ENCODE measurements at places on chromosomes 4 and X.

- DNase-seq = no peak
Measured at GRCh38 chr4:94458682-94459081, 6.9 kb downstream of the PDLIM5 start.

DNA sequence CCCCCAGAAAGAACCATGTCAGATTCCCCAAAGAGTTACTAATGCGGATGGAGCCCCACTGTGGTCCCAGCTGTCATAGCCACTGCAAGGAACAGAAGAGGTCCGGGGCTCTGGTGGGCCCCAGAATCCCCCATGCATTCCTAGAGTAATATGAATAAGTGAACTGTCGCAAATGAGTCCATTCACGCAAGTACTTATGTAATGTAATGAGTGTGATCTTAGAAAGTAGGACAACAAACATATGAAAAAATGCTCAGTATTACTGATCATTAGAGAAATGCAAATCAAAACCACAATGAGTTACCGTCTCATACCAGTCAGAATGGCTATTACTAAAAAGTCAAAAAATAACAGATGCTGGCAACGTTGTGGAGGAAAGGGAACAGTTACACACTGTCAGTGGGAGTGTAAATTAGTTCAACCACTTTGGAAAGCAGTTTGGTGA, 141.5 kb upstream of the RBPJ start:
- no peak for DNase-seq

GRCh38 chr4:63361628-63362027, 1047.6 kb downstream of the TECRL start:
- DNase-seq = no peak

DNA sequence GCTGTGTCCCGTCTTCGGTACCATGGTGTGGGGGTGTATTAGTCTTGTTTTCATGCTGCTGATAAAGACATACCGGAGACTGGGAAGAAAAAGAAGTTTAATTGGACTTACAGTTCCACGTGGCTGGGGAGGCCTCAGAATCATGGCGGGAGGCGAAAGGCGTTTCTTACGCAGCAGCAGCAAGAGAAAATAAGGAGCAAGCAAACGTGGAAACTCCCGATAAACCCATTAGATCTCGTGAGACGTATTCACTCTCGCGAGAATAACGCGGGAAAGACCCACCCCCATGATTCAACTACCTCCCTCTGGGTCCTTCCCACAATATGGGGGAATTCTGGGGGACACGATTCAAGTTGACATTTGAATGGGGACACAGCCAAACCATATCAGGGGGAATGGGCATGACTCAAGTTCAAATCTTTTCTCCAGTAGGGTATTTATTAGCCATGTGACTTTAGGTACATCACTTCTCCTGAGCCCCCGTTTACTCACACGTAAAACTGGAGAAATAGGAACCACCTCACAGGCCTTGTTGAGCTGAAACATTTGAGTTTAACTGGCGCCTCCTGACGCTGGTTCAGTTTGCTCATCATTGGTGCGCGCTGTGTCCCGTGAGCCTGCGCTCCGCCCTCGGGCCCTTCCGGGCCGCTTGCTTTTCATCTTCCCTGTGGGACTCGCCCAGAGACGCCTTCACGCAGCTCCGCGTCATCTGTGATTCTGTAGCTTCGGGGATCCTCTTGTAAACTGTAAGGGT, 35.5 kb upstream of the FAT1 start:
- no peak for DNase-seq

DNA sequence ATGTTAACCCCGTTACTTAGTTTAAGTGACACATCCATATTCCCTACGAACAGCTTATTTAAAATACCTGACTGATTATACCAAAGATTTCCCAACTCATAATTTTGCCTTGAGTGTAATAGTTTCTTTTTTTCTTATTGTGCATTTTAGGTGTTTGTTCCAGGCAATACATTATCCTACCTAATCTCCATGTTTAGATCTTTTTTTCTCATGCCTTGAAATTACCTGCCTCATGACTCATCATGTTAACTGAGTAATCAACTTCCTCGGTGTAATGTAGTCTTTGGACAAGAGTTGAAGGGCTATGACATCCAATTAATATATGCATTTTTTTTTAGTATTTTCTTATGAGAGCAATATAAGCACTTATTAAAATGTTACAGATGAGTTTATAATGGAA, 228.7 kb upstream of the ANKRD50 start:
- no peak for DNase-seq

- DNase-seq = no peak
Measured at GRCh38 chr4:35461931-35462659, 782.2 kb downstream of the ARAP2 start.

DNA sequence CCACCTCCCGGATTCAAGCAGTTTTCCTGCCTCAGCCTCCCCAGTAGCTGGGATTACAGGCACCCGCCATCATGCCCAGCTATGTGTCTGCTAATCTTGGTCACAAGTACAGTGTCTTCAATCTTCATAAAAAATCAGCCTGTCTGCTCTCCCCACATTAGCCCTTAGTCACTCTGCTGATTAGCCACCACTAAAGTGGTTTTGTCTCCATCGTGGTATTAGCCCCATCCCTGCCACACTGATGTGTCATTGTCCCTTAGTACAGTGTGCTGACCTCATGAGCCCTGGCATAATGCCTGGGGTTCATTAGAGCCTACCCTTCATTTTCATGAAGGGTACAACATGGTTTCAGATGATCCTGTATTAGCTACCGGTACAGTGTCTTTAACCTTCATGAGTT, 49.9 kb downstream of the ZNF157 start:
- no peak for DNase-seq

DNA sequence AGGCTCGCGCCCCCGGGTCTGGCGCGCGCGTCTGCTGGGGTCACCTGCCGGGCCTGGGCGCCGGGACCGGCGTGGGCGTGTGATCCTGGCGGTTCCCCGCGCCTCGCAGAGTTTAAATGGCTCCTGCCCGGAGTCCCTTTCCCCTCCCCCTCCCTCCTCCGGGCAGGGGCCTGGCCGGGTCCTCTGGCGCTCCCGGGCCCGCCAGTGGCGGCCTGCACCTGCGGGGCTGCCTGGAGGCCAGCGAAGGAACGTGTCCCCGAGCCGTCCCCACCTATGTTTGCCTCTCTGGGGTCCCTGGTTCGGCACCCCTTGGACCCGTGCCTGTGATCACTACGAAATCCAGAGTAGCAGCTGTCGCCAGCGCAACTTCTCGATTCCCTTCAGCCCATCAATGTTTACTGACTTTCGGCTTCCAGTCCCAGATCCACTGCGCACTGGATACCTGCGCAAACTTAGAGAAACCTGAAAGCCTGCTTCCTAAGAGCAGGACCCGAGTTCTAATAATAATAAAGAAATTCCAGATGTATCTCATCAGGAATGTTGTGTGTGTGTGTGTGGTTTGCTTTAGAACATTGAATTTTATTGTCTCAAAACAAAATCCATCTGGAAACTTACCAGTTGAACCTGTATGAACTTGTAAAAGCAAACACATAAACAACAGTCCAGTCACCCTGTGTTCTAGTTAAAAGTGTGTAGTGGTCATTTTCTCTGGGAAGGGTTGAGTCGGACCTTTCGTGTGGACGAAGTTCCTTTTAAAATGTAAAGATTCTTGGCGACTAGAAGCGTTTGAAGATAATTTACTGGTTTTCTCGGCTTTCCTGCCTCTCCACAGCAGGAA, 788 bp downstream of the SHROOM2 start:
- no peak for DNase-seq

- DNase-seq = no peak
Measured at GRCh38 chr4:37682701-37683401, 3.3 kb downstream of the RELL1 start.

DNA sequence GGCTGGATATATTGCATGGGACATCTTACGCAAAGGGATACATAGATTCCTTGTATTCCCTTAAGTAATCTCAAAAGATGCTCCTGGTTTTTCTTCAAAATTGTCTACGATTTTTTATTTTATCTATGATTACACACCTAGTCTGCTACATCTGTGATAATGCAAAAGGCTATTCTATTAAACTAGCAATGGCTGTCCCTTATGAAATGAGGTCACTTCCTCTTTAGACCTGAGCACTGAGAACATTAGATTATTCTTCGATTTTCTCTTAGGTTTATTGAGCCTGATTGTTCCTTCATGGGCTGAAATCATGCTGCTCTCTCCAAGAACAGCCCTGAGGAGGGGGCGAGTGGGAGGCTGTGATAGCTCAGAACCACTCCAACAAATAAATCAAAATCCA, 126.8 kb upstream of the ENPP6 start:
- no peak for DNase-seq

DNA sequence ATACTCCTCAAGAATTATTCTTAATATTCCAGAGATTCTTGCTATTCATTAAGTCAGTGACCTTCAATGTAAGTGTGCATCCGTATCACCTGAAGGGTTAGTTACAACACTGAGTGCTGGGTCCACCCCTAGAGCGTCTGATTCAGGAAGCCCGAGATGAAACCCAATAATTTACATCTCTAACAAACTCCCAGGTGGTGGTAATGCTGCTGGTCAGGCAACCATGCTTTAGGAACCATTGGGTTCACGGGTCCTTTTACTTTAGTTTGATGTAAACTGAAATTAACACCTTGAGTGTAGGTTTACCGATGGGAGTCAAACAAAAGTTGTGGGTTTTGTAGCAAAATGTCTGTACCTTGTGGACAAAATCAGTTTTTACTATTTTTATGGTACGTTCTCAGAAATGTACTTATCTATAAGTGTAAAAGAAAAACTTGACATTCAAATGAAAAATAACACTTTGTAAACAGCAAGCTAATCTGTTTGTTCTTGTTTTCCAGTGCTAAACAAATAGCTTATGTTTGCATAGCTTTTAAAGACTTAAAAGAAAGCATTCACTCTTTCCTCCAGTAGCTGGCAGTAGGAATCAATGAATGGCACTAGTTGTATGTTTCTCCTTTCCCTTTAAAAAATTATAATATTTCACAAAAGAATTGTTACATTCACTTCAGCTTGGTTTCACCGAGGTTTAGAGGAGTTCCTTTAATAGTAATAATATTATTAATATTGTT, 32.7 kb downstream of the ACE2 start:
- DNase-seq = no peak

GRCh38 chrX:115060013-115060412, 42.6 kb upstream of the IL13RA2 start:
- no peak for DNase-seq

DNA sequence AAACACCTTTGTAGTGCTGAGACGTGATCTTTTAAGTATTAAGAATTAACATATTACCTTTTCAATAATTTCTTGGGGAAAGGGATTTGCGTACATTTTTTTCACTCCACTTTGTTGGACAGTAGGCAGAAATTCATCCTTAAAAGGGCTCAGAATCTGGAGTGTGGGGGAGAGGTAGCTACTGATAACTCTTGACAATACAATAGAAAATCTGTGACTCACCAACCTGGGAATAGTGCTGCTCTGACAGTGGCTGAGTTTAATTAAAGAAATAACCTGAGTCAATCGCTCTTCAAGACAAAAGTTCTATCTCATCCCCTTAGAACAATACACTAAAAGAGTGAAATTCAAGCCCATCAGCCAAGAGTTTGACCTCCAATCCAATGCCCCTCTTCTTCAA, 60.2 kb downstream of the SLC9A7 start:
- DNase-seq = no peak

- no peak for DNase-seq
Measured at GRCh38 chr4:39970671-39971640, 6.8 kb downstream of the PDS5A start.

DNA sequence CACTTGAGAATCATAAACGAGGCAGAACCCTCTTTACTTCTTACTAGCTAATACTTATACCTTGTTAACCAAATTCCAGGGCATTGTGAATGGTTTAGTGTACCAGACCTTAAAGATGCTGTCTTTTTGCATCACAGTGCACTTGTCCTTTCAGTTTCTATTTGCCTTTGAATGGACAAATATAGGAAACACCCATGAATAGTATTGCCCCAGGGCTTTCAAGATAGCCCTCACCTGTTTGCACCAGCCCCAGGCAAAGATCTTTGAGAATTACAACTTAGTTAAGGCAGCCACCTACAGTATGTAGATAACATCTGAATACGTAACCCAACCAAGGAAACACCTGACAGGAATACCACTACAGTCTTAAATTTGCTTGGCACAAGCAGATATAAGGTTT, 60.8 kb upstream of the CT45A1 start:
- DNase-seq = no peak

DNA sequence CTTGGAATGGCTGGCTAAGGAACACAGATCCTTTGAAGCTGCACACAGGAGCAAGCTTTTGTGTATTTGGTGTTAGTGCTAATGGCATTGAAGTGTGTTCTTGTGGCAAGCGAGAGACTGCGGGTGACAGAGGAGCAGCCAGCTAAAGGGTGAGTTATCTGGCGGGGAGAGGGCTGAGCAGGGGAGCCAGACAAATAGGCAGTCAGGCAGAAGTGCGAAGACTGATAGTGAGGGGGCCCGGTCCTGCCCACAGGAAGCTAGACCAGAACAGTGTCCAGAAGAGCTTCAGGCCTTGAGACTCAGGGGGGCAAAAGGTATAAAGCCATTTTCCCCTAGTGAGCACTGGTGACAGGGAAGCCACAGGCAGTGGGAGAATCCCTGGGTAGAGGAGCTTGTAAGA, 49.6 kb upstream of the MAMLD1 start:
- no peak for DNase-seq
